ENCODE measurements at places on chromosomes 1 and 21.

- DNase-seq = no peak
These were observed 820.9 kb upstream of the ADGRL4 start for GRCh38 chr1:79827446-79827845.

DNA sequence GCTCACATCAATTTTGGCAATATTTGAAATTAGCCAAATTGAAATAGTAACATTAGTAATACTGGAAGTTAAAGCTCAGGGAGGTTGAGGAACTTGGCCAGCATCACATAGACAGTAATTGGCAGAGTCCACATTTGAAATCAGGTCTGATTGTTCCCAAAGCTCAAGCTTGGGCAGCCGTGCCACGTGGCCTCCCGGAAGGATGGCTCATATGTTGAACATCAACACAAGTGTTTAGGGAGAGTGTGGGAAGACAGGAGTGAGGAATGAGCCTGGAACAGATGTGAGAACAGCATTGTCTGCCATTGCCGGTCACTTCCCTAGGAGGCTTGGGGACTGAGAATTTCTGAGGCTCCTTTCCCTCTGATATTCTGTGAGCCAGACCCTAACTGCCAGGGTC, 40.2 kb upstream of the RBM15 start:
- no peak for DNase-seq

DNA sequence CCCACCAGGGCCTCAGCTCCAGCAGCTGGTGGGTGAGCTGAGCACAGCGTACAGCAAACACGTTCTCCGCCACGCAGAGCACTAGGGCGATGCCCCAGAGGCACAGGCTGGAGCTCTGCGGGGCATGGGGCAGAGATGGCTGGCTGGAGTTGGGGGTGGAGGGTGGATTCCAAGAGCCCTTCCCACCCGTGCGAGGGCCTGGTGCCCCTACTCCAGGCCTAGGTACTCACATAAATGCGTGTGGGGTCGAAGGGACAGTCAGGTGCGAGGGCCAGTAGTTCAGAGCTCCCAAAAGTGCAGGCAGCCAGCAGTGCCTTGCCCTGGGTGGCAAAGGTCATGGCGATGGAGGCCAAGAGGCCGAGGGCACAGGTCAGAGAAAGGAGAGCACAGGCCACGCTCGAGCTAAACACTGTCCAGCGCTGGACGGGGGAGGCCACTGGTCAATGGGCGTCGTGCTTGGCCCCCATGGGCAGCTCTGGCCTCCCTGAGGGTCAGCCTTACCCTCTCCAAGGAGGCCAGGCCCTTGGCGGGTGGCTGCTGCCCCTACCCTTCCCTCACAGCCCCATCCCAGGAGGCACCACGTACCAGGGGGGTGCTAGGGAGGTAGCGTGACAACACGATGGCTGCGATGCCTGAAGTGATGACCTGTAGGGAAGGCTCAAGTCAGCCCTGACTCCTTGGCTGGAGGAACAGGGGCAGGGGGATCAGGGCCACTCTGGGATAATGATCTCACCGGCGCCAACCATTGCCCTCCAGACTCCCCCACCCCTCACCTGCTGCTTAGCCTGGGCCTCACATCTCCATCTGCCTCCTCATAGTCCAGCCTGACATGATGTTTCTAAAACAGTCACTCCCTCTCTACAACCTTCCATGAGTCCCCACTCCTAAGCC, 5.6 kb downstream of the TMEM54 start:
- no peak for DNase-seq

DNA sequence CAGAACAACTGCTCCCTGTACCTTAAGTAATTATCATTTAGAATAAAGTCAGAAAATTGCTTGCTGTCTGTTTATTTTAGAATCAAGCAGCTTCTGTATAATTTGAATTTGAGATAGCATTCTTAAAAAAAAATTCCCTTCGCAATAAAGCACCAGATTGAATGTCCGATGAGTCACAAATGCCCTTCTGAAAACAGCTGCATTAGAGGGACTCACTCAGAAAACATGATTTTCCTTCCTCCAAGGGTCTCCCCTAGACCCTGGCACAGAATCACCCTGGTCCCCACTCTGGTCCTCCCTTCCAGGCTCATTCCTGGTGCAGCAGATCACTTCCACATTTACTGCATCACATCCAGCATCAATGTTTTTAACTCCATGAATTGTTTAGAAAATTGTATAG, 471.1 kb upstream of the VAMP3 start:
- peak; percentile 95 for DNase-seq

DNA sequence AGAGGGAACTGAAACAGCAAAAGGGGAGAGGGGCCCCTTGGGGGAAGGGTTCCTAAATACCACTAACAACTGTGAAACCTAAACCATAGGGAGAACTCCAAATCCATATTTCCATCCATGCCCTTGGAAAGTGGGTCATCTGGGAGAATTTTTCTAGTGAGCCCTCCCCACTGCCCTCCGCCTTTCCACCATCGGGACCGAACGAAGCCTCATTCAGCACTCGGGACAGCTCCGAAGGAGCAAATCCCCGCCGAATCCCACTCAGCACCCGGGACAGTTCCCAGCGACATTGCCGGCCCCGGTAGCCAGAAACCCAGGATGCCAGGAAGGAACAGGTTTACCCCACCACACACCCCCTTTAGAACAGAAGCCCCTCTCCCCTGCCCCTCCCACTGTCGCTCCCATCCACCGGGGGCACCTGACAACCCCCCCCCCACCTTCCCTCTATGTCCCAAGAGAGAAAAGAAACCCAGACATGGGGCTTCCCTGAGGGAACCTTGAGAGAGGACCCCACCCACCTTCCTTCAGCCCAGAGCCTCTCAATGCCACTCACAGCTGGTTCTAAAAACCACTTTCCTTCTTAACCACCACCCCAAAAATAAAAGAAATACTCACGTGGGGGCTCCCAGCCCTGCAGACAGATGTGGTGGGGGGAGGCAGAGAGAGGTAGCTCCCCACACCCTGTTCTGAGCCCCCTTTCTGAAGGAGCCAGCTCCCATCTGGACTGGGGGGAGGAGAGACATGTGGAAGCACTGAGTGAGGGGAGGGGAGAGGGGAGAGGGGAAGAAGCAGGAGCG, 4.5 kb downstream of the DLGAP3 start:
- DNase-seq = peak; percentile 43

DNA sequence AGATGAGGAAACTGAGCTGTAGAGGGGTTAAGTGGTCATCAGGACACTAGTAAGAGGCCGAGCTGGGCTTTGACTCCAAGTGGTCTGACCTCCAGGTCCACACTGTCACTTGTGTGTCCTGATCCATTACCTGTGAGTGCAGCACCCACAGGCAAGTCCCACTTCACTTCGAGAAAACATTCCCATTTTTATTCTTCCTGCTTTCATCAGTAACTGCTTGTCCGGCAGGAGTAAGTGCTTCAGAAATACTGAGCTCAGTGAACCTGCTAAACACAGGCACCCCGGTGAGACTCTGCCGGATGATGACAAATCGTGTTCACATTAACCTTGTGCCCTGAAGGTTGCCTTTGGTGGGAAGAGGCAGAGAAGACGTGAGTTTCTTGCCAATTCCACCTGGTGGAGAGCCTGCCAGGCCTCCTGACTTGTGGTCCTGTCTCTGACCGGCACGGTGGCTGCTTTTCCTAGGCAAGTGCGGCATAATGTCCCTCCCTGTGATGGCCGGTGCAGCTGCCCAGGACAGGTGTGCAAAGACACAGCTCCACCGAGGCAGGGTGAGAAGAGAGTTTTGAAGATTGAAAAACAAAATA, 29.4 kb downstream of the ZBTB18 start:
- DNase-seq = no peak

DNA sequence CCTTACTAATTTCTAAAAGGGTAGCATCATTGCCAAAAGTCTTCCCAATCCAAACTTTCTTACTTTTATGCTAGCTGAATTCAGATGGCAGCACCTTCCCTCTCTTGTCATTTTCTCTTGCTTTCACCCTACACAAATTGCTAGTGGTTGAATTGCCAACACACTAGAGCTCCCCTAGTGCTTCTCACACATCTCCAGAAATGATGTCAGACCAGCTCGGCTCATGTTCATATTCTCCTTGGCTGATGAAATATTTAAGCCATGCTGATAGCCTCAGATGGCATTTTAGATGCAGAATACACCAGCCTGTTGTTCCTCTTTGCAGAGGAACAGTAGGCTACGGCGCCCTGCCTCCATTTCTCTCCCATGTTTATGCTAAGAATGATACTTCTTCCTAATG, 256.9 kb downstream of the PTBP2 start:
- peak; percentile 10 for DNase-seq

DNA sequence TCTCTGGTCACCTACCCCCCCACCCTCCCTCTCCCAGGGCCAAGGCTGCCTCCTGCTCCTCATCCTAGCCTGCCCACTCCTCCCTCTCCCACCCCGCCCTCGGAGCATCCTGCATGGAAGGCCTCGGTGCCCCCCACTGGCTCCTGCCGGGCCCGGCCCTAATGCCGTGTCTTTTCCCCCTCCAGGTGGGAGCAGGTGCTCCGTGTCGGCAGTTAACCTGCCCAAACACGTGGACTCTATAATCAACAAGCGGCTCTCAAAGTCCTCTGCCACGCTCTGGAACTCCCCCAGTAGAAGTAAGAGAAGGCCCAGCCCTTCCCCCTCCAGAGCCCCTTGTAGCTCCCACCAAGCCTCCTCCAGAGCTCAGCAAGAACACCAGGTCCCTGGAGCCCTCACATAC, 18.8 kb downstream of the MAP7D1 start:
- DNase-seq = no peak

All from LHCN-M2 (cell line).